Heart left ventricle (tissue), 16 donors: ENCODE measurements at places on chromosomes 6 and 20.

- DNase-seq, result no peak
Observed at GRCh38 chr20:36786663-36787062, 13.1 kb upstream of the DSN1 start.

GRCh38 chr6:54981647-54982046 lies 135.1 kb downstream of the FAM83B start:
- DNase-seq, result no peak

- DNase-seq, result no peak
Observed at GRCh38 chr6:1792989-1793388, 183.3 kb downstream of the FOXC1 start.

DNA sequence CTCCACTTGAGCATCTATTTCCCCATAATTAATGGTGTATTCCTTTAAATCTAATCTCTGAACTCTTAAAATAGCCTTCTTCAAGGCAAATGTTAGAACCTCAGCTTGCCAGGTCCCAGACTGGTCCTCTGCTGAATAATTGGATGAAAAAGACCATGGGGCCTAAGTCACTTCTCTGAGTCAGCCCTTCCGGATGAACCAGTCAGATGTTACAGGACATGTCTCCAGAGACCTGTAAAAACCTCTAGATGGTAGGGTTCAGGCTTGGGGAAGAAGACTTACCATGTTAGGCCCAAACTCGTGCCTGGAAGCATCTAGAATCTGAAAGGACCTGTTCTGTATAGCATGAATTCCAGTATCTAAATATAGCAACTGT lies 97.3 kb downstream of the CDKAL1 start:
- DNase-seq, result peak; percentile 6
